CD4-positive, alpha-beta memory T cell (primary cell): ENCODE measurements at places on chromosomes 3 and 15.

DNA sequence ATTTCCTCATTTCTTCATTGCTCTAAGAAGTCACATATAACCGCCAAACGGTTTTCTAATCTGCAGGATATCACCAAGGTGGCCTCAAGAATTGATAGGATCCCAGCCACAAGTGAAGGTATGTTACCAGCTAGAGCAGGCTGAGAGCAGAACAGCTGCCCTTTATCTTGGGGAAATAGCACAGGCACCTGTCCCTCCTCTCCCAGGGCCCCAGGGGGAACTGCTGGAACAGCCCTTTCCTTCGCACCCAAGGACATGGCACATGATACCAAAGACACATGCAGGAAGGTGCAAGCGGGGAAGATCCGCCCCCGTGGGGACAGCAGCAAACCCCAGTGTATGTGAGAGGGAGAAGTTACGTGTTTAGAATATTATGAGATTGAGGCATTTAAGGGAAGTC, 35.3 kb downstream of the HOMER2 start:
- no peak for DNase-seq

GRCh38 chr15:65583701-65584100, 27.2 kb downstream of the INTS14 start:
- DNase-seq, result peak; percentile 54

GRCh38 chr3:162525066-162525742, 1028.6 kb downstream of the OTOL1 start:
- DNase-seq, result no peak

DNA sequence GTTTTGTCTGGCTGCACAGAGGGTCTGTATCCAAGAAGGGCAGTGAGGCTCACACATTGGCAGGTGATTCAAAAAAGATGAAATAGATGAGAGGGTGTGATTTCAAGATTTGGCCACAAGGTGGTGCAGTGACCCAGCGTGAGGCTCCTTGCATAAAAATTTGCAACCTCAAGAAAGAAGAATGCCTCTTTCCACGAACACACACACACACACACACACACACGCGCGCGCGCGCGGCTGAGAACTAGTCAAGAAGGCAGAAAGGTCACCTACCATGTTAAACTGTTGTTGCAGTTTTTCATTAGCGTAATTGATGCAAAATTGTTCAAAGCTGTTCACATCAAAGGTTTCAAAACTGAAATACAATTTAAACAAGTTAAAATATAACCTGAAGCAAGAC, 39.2 kb downstream of the MYO5C start:
- DNase-seq, result peak; percentile 77

- no peak for DNase-seq
These were observed 32.1 kb upstream of the DENND4A start for GRCh38 chr15:65824031-65824743.

DNA sequence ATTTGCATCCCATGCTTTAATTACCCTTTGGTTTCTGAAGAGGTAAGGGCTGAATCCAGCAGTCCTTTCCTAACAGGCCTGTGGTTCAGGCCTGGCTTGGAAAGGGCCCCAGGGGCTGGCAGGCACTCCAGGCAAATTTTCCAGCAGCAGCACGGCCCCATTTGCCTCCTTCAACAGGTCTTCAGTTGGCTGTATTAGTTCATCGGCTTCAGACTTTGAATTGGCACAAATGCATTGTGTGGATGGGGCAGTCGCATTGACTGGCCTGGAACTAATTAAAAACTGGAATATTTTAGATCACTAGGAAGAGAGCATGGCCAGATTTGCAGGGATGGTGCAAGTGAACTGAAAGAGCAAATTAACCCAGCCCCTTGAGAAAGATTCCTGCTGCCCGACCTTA, 207.8 kb upstream of the MCTP2 start:
- no peak for DNase-seq

DNA sequence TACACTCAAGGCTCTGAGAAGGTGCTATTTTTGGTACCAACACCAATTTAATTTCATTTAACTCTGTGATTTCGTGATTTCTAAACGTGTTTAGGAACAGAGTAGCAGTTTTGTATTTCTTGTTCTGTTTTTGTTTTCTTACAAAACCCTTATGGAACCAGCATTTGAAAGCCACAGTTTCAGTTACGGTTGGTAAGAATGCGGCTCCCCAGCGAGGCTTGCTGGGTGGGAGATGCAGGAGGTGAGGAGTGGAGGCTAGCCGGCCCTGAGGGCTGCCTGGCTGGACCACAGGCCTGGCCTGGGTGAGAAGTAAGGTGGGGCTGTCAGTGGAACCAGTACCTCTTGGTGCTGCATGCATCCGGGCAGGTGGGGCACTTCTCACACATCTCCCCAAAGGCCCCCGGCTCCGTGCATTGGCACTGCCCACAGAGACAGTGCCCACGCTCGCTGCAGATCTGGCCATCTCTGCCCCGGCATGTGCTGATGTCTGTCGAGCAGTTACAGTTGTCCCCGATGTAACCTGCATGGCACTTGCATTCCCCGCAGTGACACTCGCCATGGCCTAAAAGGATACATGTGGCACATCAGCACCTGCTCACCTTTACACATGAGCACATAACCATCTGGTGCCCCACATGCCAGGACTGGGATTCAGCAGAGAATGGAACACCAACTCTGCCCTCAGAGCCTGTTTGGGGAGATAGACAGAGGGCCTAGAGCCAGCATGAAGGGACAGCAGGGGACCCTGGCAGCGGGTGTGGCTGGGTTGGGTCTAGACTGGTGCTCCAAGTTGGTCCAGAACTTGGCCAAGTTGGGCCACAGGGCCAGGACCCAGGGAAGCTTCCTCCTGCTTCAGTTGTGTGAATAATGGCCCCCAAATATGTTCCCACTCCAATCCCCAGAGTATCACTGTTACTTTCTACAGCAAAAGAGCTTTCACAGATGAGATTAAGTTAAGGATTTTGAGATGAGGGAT, 43.4 kb downstream of the UMPS start:
- no peak for DNase-seq

GRCh38 chr15:22806664-22807063, 20.2 kb downstream of the NIPA1 start:
- no peak for DNase-seq

DNA sequence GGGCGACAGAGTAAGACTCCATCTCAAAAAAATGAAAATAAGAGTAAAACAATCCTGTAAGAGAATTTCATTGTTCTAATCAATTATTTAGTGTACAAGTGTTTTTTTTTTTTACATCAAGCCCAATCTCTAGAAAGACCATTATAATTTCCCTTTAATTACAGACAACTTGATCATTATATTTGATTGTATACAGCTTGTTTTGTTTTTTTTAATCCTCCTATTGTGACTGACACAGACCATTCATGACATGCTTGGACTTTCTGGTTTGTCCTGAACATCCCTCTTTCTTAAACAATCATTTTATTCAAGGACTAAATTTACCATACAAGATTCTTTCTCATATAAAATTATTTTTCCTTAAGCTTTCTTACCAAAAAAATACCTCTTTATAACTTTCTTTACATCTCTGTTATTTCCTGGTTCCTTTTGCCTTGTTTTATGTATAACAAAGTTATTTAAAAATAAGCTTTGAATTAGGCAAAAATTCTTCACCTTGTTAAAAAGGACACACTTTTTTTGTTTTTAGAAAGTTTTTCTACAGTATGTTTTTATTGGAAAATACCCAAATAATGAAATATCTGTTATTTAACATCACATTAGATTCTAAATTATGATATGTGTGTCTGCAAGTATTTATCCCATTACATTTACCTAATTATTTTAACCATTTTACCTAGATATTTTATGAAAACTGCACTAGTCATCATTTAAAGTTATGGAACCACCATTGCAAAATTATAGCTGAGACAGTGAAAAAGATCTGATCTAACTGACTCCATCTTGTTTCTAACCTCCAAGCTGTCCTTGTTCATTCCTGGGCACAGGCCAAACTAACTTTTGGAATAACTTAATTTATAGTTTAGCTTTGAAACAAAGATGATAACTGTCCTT, 26.1 kb upstream of the GFM1 start:
- no peak for DNase-seq

DNA sequence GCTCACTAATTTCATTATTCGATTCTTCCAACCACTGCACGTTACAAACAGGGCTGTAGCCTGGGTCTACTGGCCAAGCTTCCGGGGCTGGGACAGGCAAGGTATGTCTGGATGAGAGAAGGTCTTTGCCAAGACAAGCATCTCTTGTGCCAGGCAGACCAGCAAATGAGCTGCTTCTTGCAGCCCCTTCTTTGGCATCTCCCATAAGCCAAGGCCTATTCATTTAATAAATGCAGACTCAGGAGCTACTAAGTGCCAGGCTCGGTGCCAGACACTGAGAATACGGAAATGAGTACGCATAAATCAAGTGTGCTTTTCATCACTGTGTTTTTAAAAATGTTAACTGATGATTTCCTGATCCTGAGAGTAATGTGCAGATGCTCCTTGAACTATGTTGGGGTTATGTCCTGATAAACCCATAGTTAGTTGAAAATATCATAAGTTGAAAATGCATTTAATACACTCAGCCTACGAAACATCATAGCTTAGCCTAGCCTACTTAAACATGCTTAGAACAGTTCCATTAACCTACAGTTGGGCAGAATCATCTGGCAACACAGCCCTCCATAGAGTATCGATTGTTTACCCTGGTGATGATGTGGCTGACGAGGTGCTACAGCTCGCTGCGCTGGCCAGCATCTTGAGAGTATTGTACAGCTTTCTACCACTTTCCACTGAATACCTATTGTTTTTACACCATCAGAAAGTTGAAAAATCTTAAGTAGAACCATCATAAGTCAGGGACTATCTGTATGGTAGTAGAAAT, 135.0 kb upstream of the CTDSPL start:
- DNase-seq, result no peak

DNA sequence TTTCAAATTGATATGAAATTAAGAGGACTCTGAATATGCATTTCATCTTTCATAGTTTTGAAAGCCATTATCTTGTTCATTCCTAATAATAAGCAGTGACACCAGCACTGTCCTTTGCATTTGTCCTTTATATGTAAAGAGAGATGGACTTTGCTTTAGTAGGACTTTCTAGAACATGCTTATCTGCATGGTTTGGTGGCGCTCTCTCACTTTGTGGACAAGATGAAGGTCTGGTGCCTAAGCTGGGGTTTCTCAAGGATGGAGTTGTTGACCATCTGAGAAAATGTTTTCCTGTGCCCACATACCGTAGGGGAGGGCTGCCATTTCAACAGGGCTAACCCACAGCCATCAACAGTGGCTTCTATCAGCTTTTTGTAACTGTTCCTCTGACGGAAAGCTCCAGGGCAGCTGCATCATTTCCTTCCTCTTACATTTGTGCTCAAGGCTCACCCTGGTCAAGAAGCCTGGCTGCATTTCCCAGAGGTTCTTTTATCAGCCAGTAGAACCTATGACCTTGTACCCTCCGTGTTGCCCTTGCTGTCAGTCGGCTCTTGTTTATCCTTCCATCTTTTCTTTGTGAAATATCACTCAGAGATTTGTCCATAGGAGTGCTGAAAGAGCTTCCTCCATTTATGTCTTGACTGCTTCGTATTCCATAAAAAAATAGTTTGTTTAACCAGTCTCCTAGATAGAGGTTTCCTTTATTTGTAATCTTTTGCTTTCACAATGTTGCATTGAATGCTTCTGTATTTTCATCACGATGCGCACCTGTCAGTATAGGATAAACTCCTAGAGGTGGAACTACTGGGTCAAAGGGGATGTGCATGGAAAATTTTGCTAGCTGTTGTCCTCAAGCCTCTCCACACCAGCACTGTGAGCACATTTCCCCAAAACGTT, 44.6 kb downstream of the ABHD2 start:
- DNase-seq, result no peak

GRCh38 chr3:155481089-155481488, 187.6 kb upstream of the STRIT1 start:
- no peak for DNase-seq

GRCh38 chr3:64311424-64312061, 86.3 kb upstream of the PRICKLE2 start:
- no peak for DNase-seq

GRCh38 chr15:74630284-74631086, 14.8 kb downstream of the CLK3 start:
- peak; percentile 19 for DNase-seq

DNA sequence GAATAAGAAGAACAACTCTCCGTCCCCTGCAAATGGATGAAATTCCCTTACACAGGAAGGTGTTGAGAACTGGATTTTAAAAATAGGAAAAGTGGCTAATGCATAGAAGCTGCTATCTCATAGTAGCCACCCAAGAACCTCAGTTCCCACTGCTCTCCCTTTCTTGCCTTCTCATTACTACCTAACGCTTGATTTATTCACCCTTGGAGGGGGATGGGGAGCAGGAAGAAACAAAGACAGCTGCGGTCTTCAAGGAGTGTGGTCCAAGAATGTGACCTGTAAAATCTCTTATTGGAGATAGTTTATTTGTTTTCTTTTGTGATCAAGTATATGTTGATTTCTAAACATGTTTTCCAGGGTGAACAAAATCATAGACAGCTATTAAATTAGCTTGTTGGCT, 274.1 kb upstream of the CTNNB1 start:
- DNase-seq, result no peak

- DNase-seq, result no peak
These were observed 18.6 kb downstream of the PDIA5 start for GRCh38 chr3:123085293-123085931.

DNA sequence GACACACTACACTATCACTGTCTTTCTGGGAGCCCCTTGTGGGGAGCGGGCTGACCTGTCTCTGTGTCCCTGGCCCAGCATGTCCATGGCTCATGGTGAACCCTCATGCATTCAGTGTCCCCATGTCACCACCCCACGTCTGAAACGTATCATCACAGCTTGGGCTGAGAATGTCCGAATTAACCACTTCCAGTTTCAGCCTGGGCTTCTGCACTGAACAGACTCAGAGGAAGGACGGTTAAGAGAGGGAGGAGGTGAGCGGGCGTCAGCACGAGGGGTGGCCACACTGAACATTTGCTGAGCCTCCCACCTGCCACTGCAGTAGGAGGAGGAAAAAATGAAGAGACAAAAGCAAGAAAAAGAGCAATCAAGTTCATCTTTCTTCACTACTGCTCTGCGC, 30.5 kb downstream of the ATP2B2 start:
- DNase-seq, result no peak

GRCh38 chr15:78417754-78418630, 20.0 kb upstream of the IREB2 start:
- DNase-seq, result no peak

GRCh38 chr3:54668236-54668635, 259.6 kb downstream of the LRTM1 start:
- no peak for DNase-seq

DNA sequence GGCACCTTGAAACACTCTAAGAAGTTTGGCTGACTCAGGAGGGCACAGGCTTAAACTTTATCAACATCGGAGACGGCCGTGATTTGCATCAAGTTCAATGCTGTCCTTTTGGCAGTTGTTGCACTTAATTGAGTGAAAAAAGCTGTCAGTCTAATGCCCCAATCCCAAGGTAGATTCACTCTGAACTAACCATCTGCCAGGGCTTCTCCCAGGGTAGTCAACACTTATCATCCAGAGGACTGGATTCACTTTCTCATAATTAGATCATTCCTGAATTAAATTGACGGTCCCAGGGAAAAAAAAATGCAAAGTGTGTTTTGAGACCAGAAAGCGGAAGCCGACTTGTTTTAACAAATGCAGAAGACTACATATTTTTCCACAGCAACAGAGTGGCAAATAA, 28.5 kb downstream of the RORA start:
- no peak for DNase-seq

- no peak for DNase-seq
These were observed 10.7 kb downstream of the CHST14 start for GRCh38 chr15:40481341-40482074.
